ENCODE measurements at places on chromosomes 7 and 10.
A peak's percentile ranks its signal among the peaks of the same experiment; 100 is the strongest.

- no peak for DNase-seq
These were observed 55.6 kb downstream of the NOC3L start for GRCh38 chr10:94307046-94307615.

DNA sequence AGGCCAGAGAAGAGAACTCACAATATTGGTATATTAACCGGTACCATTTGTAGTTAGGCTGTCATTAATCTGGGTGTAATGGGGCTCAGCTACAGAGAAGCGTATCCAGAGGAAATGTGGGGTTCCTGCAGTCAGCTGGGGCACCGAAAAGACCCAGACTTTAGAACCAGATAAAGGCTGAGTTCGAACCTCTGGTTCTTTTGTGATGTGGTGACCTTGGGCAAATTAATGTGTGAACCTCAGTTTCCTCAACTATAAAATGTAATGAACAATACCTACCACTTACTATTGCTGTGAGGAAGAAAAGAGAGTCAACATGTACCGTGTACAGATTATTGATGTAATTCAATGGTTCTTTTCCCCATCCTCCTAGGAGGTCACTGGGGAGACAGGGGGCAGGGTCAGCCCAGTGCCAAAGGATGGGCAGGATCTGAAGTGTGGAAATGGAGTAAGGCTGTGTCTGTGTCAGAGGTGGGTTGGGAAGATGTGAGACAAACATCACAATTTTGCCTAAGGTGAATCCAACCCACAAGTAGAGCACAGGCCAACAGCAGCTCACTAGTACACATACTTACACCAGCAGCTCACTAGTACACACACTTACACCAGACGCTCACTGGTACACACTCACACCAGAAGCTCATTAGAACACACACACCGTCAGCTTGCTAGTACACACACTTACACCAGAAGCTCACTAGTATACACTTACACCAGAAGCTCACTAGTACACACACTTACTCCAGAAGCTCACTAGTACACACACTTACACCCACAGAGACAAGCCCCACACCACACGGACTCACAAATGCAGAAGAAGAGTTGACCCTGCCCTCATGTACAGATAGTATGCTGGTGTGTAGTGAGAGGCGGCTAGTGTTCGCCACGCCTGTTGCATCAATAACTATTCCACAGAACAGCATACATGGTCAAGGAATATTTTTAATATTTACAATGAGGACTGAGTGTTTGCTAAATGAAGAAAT, 28.0 kb downstream of the PRSS2 start:
- DNase-seq = no peak

- DNase-seq = peak; percentile 98
These were observed 26.5 kb downstream of the SCD start for GRCh38 chr10:100373298-100374199.

DNA sequence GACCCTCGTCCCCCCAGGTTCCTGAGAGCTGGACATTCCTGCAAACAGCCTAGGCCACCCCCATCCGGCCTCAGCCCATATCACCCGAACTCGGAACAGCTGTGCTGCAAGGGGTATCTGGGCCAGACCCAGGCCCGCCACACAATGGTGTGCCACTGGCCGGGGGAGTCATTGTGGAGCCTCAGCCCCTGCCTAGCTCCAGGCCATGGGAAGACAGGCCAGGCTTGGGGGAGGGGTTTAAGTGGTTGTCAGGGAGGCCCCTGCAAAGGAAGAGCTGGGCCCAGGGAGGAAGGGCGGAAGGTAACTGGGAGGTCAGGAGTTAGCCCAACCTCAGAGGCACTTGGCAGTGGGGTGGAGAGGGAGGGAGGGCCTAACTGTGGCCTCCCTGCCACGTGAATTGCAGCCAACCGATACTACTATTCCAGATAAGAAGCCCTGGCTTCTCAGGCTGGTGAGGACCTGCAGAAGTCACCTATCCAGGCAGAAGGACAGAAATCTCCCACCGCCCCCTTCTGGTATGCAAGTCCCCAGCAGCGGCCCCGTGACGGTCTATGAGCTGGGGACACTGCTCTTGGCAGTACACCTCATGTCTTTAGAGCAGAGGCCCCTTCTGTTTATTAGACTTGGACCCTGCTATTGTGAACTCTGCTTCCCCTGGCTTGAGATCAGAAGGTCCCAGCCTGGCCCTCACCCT, 26.8 kb downstream of the VSIR start:
- no peak for DNase-seq

DNA sequence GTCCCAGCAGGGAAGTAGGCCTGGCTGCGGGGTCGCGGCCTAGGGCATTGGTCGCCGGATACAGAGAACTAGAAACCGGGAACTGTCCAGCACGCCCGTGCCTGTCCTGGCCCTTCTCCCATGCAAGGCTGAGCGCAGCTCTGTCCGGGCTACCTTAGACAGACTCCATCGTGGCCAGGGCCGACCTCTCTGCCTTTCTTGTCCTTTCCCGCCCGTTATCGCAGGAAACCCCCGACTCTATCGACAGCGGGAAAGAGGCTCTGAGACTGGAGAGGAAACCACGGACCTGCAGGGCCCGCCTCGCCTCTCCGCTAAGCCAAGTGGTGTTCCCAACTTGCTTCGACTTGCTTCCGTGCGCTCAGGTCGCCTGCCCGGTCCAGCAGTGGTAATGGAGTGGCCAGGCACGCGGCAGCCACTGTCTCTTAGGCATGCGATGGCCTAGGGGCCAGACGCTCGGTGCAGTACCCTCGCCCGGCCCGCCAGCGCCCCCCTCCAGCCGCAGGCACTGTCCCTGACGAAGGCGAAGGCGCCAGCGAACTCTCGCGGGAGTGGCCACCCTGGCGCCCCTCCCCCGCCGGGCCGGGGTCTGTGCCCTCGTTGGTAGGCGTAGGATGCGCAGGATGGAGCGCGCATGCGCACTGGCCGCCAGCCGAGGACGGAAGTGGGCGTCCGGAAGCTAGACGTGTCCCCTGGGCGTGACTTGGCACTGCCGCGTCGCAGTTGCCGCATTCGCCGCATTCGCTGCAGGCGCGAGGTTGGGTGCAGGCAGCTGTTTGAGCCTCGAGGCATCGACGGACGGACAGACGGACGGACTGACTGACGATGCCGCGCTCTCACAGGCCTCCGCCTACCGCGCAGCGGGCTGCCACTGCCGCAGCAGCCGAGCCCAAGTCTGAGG, 54.4 kb downstream of the MCMBP start:
- DNase-seq = peak; percentile 64
